ENCODE measurements at places on chromosomes 13 and 19.

DNA sequence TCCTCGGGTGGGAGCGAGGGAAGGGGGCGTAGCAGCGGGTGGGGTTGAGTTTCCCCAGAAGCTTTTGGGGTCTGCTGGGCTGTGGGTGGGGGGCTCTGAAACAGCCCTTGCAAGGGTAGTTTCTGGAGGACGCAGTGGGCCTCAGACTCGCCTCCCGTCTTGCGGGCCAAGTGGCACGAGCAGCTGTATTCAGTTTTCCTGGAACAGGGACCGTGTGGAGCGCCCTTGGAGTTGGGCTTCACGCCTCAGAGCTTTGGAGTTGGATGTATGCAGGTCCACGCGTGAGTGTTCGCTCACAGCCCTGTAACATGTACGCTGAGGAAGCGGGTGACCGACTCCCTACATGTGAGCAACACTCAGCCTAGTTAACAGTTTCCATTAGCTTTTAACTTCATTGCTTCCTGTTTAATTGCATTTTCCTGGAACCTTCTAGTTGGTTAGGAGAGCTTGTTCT, 603 bp downstream of the TM9SF2 start:
- DNase-seq, result no peak

DNA sequence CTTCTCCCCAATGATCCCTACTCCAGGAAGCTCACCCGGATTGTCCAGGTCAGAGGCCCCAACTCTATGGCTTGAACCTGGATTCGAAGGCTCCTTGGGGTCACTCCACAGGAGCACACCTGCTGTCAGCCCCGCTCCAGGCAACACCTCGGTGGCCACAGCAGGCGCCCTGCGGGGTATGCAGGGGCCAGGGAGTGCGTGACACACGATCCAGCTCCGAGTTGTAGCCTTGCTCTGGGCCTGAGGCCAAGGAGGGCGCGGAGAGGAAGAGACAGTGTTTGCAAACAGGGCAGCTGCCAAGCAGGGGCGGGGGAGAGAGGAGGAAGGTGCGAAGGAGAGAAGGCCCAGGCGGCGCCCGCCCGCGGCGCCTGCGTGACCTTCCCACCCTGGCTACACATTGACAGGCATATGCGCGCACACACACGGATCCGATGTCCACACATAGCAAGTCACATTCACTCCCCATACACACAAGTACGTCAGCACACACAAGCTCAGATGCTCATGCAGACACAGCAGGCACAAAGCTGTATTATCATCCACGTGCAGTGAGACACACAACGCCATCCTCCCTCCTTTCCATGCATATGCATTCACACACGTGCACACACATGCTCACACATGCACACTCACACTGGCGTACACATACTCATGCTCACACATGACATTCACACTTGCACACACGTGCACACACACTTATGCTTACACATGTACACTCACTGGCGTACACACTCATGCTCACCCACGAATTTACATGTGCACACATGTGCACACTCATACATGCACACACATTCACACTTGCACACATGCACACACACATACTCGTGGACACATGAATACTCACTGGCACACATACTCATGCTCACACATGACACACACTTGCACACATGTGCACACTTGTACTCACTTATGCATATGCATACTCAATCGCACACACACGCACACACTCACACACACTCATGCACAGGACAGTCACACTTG, 10.4 kb downstream of the SBK2 start:
- DNase-seq, result no peak

GRCh38 chr19:21483589-21484170, 21.7 kb upstream of the ZNF429 start:
- DNase-seq, result peak; percentile 50

DNA sequence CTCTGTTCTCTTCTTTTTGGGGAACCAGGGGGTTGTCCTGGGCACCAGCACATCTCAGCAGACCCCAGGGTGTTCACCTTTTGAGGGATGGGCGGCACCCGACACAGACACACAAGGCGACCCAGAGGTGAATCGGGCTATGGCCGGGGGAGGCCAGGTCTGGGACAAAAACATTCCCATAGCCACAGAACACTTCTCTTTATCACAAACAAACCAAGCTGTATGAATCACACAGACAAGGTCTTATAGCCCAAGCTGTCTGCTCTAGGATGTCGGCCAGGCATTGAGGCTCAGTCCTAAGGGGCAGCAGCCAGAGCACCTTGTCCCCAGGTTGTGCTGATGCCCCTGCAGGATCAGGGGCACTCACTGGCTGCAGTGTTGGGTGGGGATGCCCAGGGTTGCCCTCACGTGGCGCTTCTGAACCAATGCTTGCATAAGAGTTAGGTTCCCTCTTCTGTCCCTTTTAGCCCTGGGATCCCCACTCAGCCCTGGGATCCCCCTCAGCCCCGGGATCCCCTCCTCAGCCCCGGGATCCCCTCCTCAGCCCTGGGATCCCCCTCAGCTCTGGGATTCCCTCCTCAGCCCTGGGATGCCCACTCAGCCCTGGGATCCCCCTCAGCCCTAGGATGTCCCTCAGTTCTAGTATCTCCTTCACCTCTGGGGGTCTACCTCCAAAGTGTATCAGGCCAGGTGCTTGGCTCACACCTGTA, 26.9 kb downstream of the MAU2 start:
- DNase-seq, result no peak

- DNase-seq, result no peak
These were observed 390.5 kb upstream of the PCDH9 start for GRCh38 chr13:67620665-67621064.

- no peak for DNase-seq
These were observed 945.0 kb upstream of the PCDH20 start for GRCh38 chr13:62360609-62361008.

DNA sequence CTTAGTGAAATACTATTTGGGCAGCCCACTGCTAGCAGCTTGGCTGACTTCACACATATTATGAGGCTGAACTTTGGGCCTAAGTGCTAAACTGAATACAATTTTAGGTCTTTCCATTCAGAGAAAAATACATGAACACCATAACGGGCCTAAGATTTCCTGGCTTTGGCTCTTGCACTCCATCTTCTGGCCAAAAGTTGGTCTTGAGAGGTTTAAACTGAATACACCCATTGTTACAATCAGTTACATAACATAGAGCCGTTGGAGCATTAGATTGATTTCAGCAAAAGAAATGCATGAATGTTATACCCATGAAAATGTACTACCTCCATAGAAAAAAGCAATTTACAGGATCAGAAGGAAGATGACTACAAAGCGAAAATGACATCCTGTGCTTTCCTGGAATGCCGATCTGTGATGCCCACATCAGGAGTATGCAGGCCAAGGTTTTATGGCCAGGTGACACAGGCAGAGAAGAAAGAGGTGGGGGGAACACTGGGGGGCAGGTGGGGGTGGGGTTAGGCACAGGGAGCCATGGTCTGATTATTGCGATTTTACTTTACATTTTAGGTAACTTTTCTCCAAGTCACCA, 11.1 kb upstream of the SHISA2 start:
- DNase-seq, result peak; percentile 24

- DNase-seq, result no peak
These were observed 388.1 kb downstream of the KCNRG start for GRCh38 chr13:50403311-50403710.

GRCh38 chr13:81639984-81640582, 1299.2 kb upstream of the SPRY2 start:
- no peak for DNase-seq

DNA sequence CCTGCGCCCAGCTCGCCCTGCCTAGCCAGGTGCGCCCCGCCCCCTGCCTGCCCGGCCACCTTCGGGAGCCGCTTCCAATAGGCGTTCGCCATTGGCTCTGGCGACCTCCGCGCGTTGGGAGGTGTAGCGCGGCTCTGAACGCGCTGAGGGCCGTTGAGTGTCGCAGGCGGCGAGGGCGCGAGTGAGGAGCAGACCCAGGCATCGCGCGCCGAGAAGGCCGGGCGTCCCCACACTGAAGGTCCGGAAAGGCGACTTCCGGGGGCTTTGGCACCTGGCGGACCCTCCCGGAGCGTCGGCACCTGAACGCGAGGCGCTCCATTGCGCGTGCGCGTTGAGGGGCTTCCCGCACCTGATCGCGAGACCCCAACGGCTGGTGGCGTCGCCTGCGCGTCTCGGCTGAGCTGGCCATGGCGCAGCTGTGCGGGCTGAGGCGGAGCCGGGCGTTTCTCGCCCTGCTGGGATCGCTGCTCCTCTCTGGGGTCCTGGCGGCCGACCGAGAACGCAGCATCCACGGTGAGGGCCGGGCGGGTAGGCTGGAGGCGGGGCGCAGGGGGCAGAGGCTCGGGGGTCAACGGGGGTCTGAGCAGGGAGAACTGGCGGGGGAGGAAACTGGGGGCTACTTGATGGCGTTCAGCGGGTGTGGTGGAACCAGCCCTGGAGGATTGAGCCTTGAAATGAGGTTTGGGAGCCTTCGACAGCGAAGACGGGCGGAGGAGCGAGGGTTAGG, at the start of gene SPINT2:
SPINT2 (plus strand) TSS at position 88 of the 727 bp plus-strand sequence; CDS start at position 408, 320 bp downstream.
- DNase-seq, result peak; percentile 21

GRCh38 chr19:5587071-5587455, 19.3 kb upstream of the TINCR start:
- DNase-seq, result no peak

- DNase-seq, result no peak
These were observed 25.9 kb downstream of the FAM216B start for GRCh38 chr13:42807241-42807640.

DNA sequence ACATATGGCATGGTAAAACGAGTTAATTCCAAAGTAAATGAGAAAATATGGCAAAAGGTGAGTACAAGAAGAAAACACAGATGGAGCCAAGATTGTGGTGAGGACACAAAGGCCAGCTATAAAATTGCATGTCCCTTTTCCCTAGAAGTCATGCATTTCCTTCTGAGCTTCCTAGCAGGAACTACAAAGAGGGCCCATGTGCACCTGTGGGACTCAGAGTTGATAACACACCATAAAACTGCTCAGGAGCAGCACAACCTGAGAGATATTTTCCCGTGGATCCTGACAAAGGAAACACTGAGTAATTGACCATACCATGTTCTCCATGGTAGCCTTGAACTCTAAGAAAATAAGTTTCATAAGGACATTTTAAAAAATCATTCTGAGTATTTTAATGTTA, 228.3 kb downstream of the DLEU7 start:
- DNase-seq, result no peak

GRCh38 chr13:27572234-27572901, 48.0 kb downstream of the LNX2 start:
- no peak for DNase-seq

DNA sequence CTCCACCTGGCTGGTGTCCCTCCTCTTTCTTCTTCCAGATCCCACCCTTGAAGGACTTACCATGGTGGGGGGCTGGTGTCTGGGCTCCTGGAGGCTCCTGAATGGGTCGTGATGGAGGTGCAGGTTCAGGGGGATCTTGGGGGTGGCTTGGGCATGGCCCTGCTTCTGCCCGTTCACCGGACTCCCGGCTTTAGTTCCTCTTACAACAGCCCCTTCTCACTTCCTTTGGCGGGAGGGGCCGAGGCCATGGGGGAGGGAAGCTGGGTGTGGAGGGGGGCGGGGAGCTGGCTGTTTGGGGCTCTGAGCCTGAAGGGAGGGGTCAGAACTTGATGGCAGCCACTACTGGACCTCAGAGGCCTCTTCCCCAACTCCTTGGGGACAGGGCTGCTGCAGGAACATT, at the start of gene MYO1F:
MYO1F (minus strand) TSS at position 196 of the 400 bp plus-strand sequence; CDS start at position 63, 133 bp downstream.
- no peak for DNase-seq

DNA sequence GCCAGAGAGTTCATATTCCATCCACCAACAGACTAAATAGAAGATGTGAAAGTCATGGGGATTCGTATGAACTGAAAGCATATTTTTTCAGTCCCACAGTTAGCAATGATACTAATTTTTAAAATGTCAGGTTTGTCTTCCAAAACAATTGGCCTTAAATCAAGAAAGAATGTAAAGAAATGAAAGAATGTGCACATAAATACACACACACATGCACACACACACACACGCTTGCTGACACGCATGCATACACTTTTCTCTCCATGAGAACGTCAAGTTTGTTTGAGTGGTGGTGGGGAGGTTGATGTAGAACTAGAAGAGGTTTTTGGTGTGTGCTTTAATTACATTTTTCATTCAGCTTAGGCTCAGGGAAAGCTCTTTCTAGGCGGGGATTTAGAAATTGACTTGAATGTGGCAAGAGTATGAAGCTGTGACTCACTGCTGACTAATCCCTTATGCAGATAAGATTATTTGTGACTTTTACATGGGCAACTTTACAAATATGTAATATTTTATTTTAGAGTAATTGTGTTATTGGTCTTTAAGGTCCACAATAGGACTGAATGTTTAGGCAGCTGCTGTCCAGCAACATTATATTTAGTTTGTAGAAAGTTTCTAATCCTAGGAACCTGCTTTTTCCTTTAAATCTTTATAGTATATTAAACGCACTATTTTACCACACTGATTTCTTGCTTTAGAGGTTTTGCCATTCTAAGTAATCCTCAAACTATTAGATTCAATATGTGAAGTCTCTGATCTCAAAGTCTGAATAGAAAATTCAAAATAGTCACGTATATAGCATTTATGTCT, 18.8 kb downstream of the FLT1 start:
- DNase-seq, result no peak

DNA sequence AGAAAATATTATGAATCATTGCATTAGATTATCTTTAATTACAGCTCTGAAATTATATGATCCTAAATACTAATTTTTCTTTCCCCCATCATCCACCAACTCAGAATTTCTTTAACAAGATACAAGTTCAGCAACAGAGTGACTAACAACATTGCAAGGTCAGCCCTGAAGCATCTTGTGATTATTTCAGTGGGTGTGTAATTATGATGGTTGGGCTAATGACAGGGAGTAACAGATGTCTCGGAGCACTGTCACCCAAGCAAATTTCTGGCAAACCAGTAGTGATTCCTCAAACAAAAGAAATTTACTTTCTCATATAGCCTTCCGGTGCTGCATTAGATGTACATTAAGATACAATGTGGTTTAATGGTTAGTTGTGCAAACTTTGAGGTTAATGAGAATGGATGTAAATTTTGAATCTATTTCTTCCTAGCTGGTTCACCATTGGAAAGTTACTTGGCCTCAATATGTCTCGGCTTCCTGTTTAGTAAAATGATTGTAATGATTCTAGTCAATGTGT, 238.9 kb downstream of the ITGBL1 start:
- no peak for DNase-seq

DNA sequence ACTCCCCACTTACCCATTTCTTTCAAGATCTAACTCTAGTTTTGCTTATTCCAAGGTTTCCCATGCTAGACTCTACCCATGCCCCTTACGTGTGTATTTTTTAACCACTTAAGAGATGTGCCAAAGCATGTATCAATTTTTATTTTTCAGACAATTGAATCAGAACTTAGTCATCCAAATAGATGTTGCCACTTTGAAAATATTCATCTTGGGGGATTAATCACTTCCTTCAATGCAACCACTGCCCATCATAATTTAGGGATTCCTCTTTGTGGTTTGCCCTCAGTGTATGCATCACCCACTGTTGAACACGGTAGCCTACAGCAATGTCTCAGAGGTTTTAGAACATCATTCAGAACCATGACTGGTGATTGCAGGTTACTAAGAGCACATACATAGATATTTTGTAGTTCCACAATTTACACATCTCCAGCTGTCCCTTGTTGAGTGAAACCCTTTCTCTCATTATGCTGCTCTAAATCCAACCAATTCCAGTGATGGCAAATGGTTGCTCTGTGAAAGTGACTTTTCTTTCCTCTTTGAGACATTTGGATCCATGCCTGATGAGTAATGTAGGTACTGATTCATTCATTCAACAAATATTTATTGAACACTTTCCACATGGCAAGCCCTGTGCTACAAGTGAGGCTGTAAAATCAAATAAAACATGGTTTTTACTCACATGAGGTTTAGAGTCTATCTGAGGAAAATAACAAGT, 60.6 kb upstream of the SERP2 start:
- DNase-seq, result no peak

GRCh38 chr19:18055967-18056366, 30.8 kb downstream of the IL12RB1 start:
- DNase-seq, result no peak

GRCh38 chr19:29119590-29119989, 93.4 kb downstream of the UQCRFS1 start:
- no peak for DNase-seq

All from effector CD4-positive, alpha-beta T cell (primary cell).